ENCODE measurements at places on chromosomes 6 and 20. TPM values are rescaled to one million over a fixed set of nuclear protein-coding genes. Genes with fewer than 3 reads are reported as not detected.

Gene PROKR2
- total RNA-seq = not detected

Gene MYMX
- not detected for total RNA-seq

Gene FAM83C
- total RNA-seq = not detected

Gene MDC1
- 59.4 TPM for total RNA-seq

Gene ARID1B
- 57.9 TPM for total RNA-seq

Gene PGM3
- total RNA-seq = 19.8 TPM

Measured in CD8-positive, alpha-beta memory T cell (primary cell).